ENCODE measurements at places on chromosomes 2 and 18. TPM values are rescaled to one million over a fixed set of nuclear protein-coding genes. Genes with fewer than 3 reads are reported as not detected.

The ASPRV1 gene
- total RNA-seq, result 0.87 TPM

The SCTR gene
- not detected for total RNA-seq

The KRTCAP3 gene
- total RNA-seq, result 4.6 TPM

The B3GNT7 gene
- 5.3 TPM for total RNA-seq

The CPO gene
- total RNA-seq, result not detected

The CRYGD gene
- total RNA-seq, result not detected

The NCKAP5 gene
- total RNA-seq, result 7.4 TPM

The NDC80 gene
- total RNA-seq, result 8.6 TPM

The PLEKHH2 gene
- 1.6 TPM for total RNA-seq

The GAL3ST2 gene
- total RNA-seq, result not detected

The SP140 gene
- not detected for total RNA-seq

The EGR4 gene
- total RNA-seq, result 0.15 TPM

The HMSD gene
- total RNA-seq, result not detected

The ASXL3 gene
- 7.2 TPM for total RNA-seq

The ZAP70 gene
- 93.4 TPM for total RNA-seq

The KRCC1 gene
- 18.0 TPM for total RNA-seq
